Lung (tissue), 17 donors: ENCODE measurements at places on chromosomes 12 and 14.
A peak's percentile ranks its signal among the peaks of the same experiment; 100 is the strongest.

DNA sequence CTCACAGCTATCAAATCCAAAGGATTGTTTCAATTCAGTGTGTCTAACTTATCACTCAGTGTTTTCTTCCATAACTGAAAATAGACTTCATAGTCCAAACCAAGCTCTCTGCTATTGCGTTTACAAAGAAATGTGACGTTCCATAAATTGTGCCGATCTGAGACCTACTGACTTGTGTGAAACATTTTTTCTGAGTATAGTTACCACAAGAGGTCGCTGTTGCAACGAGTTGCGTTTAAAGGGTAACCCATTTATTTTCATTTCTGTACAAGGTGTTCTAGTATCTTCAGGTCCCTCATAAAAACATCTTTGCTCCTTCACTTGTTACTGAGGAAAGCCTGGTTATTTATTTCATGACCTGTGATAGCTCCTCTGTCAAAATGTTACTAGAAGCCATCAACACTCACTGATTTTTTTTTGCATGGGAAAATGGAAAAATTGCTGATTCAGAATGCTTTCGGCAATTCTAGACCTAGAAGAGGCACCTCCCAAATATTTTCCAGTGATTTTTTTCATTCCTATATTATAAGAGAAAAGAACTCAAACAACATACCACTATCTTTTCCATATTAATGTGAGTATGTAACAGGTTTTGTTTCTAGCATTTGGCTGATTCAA, 60.9 kb upstream of the OR4E1 start:
- no peak for DNase-seq

DNA sequence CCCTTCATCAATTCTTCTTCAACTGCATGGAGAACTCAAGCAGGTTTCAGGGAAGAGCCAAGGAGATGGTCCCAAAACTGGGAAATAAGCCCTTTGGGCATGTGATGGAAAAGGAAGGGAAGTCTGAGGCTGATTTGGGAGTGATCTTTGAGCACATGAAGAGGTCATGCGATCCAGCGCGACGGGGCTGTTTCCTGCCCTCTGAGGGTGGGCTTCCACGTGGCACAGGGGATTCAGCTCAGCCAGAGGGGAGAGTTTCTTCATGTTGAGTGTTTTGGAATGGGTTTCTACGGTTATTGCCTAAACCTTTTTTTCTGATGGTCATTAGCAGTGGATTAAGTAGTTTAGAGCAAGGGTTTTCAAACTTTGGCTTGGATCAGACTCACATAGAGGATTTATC, 30.2 kb downstream of the GPR68 start:
- no peak for DNase-seq

DNA sequence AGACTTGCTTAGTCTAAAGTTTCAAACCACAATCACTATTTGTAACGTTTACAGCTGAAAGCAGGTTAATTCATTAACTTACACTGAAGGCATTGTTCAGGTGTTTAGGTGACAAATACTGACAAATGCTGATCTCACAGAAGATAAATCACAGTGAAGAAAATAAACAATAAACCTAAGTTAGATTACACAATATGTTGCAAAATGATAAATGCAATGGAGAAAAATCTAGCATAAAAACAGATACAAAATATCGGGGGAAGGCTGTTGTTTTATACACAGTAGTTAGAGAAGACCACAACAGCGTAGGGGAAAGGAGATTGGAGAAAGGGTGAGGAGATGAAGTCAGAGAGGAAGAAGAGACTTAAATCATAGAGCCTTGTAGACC, 3.0 kb downstream of the SCAF11 start:
- no peak for DNase-seq

DNA sequence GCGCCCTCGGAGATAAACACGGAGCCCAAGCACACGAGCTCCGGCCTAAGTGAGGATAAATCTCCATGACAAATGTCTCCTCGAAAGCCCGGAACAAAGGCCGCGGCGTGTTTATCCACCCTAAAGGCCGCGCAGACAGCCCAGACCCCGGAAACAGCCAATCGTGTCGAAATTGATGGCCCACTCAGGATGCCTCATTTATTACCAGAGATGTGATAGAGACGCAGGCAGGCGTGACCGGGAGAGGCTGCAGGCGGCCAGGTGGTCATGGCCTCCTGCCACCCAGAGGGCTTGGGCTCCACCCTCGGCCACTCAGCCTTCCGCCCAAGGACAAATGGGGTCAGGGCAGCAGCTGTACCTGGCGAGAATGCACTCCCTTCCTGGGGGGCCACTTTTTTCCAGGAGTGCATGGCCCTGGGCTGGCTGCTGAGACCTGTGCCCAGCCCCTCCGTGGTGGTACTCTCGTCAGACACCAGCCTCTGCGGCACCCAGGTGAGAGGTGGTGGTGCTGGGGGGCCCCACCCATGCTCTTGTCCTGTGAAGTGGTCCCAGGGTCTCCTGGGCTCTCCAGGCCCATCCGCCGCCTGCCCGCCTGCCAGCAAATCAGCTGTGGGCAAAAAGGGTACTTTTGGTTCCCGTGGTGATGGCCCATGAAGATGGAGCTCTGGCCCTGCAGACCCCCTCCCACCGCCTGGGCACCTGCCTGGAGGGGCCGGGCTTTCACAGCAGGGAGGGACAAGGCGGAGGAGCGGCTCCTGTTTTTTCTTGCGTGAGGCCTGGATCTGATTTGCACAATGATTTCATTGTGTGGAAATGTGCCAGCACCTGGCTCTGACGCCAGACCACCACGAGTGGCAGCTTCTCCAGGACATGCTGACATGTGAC, 211.5 kb upstream of the C14orf180 start:
- peak; percentile 54 for DNase-seq

GRCh38 chr12:82426081-82426480, 67.8 kb downstream of the METTL25 start:
- DNase-seq, result no peak

GRCh38 chr12:113896194-113896593, 69.9 kb downstream of the RBM19 start:
- DNase-seq, result no peak

DNA sequence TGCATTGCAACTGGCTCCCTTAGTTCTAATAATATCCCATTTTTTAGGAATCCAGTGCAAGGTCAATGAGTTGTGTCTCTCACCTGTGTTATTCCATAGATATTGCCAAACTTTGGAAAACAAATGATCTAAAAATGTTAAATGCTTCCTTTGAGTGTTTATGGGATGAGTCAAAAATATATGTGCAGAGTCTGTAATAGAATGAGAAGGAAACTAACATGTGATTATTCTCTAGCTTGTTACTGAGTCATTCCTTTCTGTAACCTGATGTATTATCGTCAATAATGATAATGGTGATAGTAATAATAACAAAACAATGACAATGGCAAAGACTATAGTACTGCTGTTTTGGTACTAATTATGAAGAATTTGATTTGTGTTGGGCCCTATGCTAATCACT, 11.5 kb downstream of the ACSS3 start:
- DNase-seq, result no peak

- no peak for DNase-seq
Observed at GRCh38 chr14:104936361-104937155, 11.9 kb downstream of the PLD4 start.

- no peak for DNase-seq
Observed at GRCh38 chr12:56678852-56679251, 9.2 kb downstream of the PTGES3 start.

DNA sequence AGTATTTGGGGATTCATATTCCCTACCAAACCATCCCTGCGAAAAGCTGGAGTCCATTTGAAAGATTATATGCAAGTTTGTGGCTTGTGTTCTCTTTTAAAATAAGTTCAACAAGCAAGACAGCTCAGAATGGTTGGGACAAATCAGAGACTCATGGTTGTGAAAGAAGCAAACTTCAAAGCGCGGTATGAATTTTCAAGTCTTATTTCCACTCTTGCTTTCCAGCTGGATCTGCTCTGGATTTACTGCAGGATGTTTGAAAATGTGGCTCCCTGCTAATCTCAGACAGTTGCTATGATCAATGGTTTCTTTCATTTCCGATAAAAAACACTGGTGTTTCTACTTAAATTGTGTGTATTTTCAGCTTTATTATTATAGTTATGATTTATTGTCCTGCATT, 477.5 kb downstream of the RAD51B start:
- peak; percentile 95 for DNase-seq

- DNase-seq, result no peak
Observed at GRCh38 chr14:80973931-80974641, 18.7 kb downstream of the TSHR start.

DNA sequence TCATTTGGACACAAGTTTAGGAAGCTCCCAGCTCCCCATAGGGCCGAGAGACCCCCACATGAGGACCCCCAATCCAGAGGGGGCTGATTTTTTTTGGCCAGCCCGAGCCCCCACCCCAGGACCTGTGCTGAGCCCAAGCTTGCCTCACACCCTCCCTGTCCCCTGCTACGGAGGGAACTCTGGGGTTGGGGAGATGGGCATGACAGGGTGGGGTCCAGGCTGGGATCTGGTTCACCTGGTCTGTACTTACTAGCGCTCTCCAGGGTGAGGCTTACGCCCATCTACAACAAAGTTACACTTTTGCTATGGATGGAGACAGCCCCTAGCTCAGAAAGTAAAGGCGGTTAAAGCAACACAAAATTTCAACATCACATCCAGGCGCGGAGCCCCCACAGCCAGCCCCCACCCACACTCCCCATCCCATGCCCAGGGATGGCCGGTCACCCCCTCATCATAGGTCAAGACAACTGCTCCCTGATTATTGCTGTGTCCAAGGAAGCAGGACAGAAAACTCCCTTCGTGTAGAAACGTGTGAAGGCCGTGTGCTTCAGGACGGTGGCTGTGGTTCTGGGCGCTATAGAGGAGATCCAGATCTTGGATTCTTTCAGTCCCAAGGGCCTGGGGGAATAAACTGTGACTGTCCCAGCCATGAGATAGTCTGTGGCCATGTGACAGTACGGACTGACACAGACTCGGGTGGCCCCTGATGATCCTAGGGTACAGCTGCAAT, 10.7 kb downstream of the SLC25A29 start:
- no peak for DNase-seq

DNA sequence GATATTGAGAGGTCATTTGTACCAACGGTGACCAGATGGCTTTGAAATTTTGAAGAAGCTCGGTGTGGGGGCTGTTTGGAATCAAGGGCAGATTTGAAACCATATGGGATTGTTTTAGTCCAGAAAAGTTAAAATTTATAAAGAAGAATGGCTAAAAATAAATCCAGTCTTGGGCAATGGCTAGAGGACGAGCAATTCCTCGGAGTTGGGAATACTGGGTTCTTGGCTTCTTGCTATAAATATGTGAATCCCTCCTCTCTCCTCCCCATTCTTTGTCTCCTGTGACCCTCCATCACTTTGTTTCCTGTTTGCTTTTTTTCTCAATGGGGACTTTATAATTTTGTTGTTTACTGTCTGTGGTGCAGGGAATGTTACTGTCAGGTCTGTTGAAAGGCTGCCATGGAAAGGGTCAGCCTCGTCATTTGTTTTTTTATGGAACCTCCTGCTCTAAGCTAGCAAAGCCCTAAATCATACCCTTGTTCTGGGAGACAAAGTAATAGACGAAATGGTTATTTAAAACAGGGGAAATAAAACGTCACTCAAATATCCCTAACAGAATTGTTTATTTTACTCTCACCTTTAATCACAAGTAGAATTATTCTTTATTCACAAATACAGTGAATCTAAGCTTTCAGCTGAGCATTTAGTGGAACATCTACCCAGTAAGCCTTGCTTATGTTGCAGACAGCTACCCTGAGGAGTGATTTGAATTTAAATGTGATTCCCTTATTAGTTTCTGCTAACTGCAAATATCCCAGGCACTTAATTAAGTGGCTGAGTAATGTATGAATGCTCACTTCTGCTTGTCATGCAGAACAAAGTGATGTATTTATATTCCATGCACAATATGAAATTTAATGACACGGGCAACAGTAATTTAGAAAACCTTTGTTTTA, 273.1 kb upstream of the NOVA1 start:
- no peak for DNase-seq

GRCh38 chr14:92582706-92583452, 69.3 kb downstream of the RIN3 start:
- DNase-seq, result no peak

GRCh38 chr12:44246482-44247105, 410.7 kb downstream of the TMEM117 start:
- DNase-seq, result no peak

DNA sequence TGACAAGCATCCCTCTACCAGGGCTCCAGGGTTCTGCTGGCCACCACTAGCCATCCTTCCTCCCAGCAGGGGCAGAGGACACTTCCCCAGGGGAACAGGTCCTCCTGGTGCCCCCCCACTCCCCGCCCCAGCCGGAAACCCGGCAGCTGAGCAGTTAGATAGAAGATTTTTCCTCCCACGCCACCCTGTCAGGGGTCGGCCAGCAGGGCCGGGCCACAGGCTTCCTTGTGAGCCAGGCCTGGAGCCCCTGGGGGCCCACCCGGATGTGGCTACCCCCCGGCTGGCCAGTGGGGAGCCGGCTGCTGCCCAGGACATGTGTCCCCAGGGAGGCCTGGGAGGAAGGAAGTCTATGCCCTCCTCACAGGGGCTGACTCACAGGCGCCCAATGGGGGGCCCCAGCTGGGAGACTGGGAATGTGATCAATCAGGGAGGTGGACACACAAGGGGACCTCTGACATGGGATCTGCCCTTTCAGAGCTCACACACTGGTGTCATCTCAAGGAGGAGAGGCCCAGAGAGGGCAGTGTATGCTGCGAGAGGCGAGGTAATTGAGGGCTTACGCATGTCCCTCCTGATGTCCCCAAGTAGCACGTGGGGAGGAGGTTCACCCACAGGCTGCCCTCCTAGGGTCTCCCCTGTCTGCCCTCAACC, 4.2 kb downstream of the SH2B3 start:
- peak; percentile 33 for DNase-seq

DNA sequence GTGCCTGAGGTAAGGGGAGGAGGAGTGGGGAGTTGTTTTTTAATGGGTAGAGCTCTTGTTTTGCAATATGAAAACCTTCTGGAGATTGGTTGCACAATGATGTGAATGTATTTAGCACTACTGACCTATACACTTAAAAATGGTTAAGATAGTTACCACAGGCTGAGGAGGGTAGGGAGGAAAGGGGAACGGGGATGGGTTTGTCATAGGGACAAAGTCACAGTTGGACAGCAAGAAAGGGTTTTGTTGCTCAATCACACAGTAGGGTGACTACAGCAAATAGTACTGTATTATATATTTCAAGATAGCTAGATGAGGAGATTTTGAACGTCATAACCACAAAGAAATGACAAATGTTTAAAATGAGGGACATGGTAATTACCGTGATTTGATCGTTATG, 1562.4 kb downstream of the AACS start:
- no peak for DNase-seq

- no peak for DNase-seq
Observed at GRCh38 chr12:19482551-19483109, 43.3 kb downstream of the AEBP2 start.
